ENCODE measurements at places on chromosomes 2 and 18.

DNA sequence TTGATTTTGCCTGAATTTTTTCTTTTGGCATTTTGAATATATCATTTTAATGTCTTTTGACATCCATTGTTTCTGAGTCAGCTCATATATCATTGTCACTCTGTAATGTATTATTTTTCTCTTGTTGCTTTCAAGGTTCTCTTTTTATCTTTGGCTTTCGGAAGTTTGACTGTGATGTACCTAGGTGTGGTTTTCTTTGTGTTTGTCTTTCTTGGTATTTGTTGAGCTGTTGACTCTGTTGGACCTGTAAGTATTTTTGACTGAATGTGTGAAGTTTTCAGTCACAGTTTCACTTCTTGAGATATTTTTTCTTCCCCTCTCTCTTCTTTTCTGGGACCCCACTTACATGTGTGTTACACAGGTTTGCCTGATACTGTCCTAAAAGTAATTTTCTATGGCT, 24.9 kb upstream of the DRC1 start:
- DNase-seq = no peak

- no peak for DNase-seq
Observed at GRCh38 chr2:234427081-234428061, 69.5 kb downstream of the ARL4C start.

- no peak for DNase-seq
Observed at GRCh38 chr2:128754246-128754724, 435.6 kb upstream of the HS6ST1 start.

DNA sequence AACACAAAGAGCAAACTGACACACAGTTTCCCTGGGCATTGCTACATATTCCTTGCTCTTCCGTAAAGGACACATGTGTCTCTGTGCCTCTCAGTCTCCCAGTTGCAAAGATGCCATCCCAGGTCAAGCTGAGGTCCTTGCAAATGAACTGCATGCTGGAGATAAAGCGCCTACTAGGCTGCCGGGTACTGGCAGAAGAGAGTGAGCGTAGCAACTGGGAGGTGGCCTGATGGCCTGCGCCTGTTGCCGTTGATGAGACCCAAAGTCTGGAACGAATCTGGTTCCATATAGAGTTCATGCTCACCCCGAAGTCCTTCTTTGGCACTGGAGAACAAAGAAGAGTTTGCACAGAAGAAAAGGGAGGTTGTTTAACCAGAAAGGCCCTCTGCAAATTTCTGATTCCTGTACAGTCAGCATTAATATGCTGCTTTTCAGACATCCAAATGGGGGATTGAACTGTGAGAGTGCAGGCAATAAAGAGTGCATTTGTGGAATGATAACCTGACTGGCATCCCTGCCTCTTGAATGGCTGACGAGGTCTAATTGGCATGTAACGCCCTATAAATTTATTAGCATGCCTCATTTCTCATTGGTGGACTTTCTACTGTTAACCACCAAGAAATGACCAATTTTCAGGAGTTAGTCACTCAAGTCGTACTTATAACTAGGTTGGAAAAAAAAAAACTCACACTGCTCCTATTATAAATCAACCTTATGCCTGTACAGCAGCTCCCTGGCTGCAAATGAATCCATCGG, 78.7 kb downstream of the GBX2 start:
- no peak for DNase-seq

- no peak for DNase-seq
Observed at GRCh38 chr2:101486258-101486701, 11.4 kb upstream of the RFX8 start.

- DNase-seq = no peak
Observed at GRCh38 chr2:25851740-25852503, 26.4 kb downstream of the ASXL2 start.

- no peak for DNase-seq
Observed at GRCh38 chr2:7523481-7524120, 606.4 kb downstream of the RNF144A start.

DNA sequence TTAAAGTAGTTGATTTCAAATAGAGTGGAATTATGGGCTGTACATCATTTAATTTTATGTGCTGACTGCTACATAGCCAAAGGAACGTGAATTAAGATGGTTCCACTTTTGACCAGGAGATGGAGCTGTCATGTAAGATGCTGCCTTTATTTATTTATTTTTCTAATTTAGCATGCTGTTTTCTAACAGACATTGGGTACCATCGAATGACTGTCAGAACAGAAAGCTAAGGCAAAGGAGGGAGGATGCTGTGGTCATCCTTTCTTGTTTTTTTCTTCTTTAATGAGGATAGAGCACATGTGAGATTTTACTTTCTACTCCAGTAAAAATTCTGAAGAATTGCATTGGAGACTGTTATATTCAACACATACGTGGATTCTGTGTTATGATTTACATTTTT, at the start of gene SCN2A:
SCN2A (plus strand) TSS at position 185 of the 400 bp plus-strand sequence. CDS start 56,410 bp downstream, outside the sequence.
- DNase-seq = no peak

DNA sequence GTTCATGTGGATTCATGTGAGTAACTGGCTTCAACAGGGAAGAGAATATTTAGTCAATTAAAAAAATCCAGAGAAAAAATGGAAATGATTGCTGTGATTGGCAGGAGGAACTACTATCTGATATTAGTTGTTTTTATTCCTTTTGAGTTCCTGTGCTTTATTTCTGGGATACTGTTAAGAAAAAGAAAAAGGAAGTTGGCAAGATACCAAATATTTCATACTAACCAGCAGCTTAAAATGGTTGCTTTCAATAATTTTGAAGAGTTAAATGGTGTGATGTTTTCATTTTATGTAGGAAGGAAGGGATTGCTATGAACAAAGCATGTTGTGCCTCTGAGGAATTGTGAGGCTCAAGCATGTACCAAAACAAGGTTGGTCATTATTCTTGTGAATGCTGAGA, 8.1 kb upstream of the MTX2 start:
- no peak for DNase-seq

DNA sequence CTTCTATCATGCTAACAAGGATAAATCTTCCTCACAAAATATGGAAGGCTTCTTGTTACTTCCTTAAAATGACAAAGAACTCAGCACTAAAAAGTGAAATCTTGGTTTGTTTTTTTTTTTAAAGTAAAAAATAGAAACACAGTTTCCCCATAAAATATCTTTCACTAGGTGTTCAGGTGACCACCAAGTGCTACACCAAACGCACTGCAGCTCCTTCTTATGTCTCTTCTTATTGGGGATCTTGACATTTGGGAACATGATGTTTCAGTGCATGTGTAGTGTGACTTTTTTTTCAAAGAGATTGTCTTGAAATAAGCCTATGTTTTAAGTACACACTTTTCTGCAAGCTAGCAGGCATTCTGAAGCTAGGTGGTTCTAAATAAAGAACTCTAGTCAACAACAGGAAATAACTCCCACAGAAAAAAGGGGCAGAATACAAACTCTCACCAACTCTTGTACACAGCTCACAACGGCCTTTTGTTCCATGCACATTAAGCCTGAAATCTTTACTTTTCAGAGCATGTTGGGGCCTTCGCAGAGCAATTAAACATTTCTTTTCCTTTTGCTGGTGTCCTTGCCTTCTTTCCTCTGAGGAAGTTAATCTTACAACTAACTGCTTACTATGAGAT, 13.2 kb upstream of the SERTAD2 start:
- no peak for DNase-seq

DNA sequence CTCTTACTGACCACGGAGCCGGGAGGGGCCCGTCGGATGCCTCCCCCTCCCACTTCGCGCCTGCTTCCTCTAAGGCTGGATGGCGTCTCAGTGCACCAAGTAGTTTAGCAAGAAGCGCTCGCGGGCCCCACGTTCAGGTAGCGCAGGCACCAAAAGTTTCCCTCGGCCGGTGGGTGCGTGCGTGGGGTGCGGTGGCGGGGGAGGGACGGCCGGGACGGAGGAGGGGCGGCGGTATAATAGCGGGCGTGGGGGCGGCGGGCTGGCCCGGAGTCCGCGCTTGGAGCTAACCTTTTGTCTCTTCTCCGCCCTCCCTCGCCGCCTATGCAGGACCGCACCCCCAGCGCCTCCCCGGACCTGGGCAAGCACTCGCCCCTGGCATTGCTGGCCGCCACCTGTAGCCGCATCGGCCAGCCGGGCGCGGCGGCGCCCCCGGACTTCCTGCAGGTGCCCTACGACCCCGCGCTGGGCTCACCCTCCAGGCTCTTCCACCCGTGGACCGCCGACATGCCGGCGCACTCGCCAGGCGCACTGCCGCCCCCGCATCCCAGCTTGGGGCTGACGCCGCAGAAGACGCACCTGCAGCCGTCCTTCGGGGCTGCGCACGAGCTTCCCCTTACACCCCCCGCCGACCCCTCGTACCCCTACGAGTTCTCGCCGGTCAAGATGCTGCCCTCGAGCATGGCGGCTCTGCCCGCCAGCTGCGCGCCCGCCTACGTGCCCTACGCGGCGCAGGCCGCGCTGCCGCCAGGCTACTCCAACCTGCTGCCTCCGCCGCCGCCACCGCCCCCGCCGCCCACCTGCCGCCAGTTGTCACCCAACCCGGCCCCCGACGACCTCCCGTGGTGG, 1.0 kb downstream of the SP5 start:
- no peak for DNase-seq

GRCh38 chr2:167986223-167986622, 261.2 kb downstream of the STK39 start:
- DNase-seq = no peak

- DNase-seq = no peak
Observed at GRCh38 chr2:15763106-15763821, 171.6 kb downstream of the DDX1 start.

- no peak for DNase-seq
Observed at GRCh38 chr2:159217676-159218075, 68.8 kb downstream of the WDSUB1 start.

DNA sequence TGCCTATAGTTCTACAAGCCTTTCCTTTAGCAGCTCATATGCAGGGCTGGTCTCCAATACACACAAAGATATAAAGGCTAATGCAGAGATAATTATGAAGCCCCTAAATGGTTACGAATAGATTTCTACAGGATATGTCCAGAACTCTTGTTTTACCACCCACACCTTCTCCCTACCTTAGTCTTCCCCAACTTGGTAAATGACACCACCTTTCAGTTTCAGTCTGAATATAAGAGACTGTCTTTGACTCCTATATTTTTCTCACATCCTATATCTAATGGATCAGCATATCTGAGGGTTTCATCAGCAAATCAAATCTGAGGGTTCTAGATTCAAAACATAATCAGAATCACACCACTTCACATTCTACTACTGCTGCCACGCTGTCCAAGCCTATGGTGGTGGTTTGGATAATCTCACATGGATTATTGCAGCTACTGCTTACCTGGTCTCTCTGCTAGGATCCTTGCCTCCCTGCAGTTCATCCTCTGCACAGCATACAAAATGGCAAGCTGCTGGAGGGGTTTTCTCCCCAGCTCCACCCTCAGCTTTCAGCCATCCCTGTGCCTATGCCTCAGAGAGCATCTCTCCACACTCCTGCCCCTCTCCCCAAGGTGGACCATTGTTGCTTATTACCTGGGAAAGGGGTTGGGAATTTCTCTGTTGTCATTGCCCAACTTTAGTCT, 178.0 kb upstream of the SPOPL start:
- no peak for DNase-seq

DNA sequence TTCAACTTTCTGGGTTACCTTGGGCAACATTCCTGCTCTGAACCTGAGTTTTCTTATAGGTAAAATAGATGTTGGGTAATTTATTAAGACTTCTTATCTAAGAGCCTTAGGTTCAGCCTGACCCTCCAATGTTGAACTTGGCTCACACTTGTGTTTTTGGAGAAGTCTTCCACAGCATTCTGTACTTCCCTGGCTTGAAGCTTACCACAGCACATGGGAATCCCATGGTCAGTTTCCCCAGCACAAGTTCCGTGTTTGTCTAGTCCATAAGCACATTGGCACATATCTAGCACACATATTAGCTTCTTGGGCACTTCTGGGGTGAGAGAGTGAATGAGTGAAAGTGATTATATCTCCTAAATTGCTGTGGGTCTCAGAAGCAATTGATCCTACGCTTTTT, 782.5 kb upstream of the HS6ST1 start:
- no peak for DNase-seq

Data from GOT3 (cell line).